ENCODE measurements at places on chromosomes 2 and 18.

DNA sequence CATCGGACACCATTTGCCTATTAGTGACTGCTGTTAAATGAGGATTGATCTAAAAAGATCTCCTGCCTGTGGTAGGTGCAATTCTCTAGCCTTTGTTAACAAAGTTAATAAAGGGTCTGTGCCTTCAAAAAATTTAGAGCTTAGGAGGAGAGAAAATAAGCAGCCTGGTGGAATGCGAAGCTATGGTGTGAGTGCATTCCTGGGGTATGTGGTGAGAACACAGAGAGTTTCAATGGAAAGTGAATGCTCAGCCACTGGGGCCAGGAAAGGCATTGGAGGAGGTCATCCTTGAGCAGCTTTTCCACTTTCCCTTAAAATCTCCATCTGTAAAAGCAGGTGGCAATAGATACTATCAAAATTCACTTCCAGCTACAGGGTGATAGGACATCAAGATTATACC is 331.2 kb upstream of the LRATD1 start:
- DNase-seq, result no peak

DNA sequence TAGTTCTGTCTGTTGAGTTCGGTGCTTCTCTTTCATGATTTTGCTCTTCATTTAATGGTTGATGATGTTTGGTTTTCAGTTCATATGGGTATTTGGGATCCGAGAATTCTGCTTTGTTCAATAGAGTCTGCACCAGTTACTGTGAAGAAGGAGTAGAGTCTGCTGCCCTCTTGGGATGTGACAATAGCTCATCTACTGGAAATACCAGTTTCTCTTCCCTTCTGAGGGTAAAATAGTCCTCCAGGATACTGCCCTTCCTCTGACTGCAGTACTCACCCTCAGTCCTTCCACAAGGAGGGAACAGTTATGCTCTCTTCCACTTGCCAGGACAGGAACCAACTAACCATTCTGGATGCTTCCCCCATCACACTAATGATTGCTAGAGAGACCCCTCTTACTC is 12.5 kb upstream of the TNFAIP6 start:
- no peak for DNase-seq

- no peak for DNase-seq
Measured at GRCh38 chr2:241730671-241731293, 3.6 kb upstream of the D2HGDH start.

- DNase-seq, result no peak
Measured at GRCh38 chr2:95057535-95058370, 32.2 kb downstream of the MAL start.

- DNase-seq, result no peak
Measured at GRCh38 chr2:174784316-174784715, 20.0 kb upstream of the CHRNA1 start.
